ENCODE measurements at places on chromosomes 1 and 21.

- DNase-seq, result no peak
These were observed 70.7 kb downstream of the PRRX1 start for GRCh38 chr1:170734412-170735175.

- DNase-seq, result no peak
These were observed 4.4 kb downstream of the MAP3K21 start for GRCh38 chr1:233331676-233332519.

GRCh38 chr1:227002531-227003049 lies 62.5 kb downstream of the COQ8A start:
- DNase-seq, result no peak

DNA sequence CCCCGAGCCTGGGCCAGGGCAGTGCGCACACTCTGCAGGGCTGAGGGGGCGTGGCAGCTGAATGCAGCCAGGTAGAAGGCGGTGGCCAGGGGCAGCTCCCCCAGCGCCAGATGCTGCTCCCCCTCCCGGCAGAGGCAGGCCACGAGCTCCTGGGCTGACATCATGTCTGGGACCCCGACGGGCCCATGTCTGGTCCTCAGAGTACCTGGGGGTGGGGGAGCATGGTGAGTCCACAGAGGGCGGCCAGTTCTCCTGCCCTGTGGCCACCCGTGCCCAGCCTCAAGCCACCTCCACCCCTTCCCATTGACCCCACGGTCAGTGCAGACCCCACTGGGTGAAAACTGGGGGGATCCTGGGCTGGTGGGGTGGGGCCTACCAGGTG lies 838 bp downstream of the TTC34 start:
- no peak for DNase-seq

DNA sequence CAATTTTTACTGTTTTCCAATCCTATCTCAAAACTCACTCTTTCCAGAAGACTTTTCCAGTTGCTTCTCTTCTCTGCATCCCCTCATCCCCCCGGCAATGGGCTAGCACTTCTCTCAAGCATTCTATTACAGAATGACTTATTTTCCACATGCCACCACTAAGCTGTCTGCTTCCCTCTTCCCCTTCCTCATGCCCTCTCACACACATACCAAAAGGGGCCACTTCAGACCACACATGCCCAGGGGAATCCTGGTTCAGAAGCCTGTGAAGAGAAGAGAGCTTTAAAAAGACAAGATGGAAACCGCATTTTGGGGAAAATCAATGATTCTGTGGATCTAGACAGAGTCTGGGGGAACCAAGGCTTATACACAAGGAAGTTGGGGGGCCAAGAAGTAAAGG lies 8.4 kb upstream of the LORICRIN start:
- DNase-seq, result no peak

DNA sequence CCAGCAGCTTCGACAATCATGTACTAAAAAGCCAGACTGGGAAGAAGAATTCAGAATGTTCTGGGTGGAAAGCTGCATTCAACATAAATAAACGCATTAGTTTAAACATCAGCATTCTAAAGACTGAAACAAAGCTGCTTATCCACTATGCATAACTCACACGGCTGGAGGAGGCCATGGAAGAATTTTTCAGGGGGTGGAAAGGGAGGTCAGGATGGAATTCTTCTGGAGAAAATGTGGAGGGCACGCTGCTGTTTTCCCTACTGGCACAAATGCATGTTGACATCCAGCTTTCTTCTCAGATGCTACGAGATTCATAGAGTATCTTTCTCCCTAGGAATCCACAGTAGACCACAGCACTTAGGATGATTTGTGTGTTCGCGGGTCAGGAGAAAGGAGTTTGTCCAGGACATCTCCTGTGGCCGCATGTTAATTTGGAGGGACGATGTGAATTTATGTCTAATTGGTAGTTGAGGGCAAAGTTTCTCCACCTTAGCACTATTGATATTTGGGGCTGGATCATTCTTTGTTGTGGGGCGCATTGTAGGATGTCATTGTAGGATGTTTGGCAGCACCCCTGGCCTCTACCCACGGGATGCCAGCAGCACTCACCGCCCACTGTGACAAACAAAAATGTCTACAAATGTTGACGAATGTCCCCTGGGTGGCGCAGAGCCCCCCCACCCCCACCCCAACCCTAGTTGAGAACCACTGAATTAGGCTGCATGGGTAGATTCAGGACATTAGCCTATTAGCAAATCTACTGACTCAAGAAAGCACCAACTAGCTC lies 86.5 kb upstream of the KAZN start:
- no peak for DNase-seq

DNA sequence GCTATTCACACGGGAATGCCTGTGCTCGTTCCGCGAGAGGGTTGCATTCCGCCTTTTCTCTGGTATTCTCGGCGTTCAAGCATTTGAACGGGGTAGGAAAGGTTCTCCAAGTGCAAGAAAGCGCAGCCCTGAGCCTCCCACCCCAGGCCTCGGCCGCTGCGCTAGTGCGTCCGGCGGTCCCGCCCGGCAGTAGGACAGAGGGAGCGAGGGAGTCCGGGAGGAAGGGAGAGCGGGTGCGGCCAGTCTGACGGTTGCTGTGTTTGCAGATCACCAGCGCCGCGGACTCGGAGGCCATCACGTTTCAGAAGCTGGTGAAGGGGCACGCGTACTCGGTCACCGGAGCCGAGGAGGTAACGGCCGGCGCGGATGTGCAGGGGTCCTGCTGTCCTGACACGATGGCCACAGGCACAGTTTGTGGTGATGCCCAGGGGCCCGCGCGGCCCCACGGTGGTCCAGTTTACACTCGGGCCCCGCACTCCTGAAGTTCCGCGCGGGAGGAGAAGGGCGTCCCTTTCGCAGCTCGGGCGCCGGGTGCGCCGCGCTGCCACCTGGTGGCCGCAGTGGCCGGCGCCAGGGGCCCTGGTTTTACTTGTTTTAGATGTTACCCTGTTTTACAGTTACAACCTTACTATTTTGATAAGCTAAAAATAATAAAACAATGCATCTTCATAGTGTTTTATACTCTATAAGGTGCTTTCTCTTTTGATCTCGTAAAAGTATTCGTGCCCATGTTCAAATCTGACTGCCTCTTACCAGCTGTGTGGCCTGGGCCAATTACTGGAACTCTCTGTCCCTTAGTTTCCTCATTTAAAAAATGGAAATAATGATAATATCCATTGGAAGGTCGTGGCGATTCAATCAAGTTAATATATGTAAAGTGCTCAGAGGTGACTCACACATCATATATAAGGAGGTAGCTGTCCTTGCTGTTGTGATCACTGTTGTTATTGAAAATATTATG lies 36.7 kb downstream of the CAPN2 start:
- no peak for DNase-seq

DNA sequence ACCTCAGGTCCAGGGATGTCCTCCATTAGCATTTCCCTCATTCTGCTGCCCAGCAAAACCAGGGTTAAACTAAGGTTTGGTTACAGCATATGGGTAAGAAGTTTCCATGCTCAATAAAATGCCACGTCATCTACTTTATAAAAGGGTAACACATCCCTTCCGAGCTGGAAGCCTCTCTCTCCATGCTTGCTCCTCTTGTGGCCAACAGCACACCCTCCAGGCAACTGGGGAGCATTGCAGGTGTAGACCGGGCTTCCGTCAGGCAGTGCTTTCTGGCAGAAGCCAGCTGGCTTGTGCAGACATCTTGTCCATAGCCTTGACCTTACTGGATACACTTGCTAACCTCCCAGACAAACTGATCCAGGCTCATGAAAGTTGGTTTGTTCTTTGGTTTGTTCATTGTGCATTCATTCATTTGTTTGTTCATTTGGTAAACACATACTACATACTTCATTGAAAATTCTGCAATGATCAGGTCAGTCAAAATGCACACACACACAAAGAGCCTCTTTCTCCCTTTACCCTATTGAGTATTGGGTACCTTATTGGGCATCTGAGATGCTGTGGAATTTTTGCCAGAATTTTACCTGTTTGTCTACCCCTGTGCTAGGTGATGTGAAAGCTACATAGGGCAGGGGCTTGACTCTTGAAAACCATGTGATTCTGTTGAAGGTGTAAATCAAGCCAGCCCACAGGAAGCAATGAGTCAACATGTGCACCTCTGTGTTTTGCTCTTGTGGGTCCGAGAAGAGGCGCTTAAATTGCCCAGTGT lies 422.8 kb downstream of the CAMTA1 start:
- DNase-seq, result peak; percentile 65

GRCh38 chr21:44552136-44552535 lies 831 bp upstream of the KRTAP10-2 start:
- no peak for DNase-seq

GRCh38 chr1:94562519-94563260 lies 21.1 kb upstream of the F3 start:
- no peak for DNase-seq

GRCh38 chr1:182990413-182991144 lies 32.6 kb upstream of the LAMC1 start:
- no peak for DNase-seq

GRCh38 chr1:182337736-182338571 lies 53.6 kb downstream of the GLUL start:
- no peak for DNase-seq

DNA sequence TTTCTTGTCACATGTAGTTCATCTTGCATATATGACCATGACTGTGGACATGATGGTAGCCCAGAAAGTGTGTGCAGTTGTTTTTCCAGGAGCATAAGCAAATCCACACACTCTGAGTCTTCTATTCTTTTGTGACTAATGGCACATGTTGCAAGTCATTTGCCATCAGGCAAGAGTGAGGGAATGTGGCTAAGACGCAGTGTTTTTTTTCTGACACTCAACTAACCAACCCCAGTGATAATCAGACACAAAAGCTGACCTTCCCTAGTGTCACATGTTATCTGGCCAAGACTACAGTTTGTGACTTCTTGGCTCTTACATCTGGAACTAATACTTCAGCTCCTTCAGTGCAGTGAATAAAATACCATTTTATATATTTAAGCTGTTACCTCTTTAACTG lies 108.8 kb downstream of the ITSN1 start:
- no peak for DNase-seq

GRCh38 chr1:178543290-178543607 lies 30.3 kb downstream of the TEX35 start:
- DNase-seq, result no peak

DNA sequence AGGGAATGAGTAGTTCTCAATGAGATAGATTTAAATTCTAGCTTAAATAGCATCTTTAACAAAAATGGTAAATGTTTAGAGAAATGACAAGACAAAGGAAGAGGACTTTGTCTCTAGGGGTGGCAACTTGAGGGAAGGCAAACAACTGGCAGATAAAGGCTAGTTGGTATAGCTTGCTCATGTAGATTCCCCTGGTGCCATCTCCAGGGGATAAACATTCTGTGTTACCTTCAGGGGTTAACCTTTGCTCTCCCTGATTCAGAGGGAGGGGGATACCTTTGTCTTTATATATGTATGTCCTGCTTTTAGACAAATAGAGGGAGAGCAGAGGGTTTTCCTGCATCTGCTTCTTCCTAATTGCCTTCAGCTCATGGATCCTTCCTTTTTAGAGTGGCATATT lies 153.7 kb upstream of the L1TD1 start:
- DNase-seq, result no peak

DNA sequence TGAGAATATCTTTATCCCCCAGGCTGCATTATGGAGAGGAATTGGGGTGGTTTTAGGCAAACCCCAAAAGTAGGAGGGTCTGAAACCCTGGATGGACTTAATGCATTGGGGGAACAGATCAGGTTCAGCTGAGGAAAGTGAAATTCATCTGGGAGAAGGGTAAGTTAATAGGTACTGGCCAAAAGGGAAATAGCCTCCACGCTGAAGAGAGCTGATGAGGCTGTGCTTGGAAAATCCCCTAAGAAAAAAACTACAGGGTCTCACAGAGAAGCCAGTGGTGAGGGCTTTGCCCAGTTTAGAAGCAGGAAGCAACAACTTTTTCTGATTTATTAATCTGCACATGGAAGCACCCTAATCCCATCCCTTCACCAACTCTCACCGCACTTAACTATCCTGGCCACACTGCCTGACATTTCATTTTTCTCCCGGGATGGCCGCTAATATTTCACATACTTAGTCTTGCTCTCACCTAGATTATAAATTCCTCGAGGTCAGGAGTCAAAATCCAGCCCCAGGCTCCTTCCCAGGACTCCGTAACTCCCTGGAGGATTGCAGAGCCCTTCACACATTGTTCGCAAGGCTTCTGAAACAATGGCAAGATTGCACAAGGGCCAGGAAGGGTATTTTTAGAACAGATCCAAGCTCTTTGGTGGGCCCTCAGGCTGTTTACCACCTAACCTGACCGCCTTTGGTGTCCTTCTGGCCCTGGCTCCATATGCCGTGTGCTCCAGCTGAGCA lies 60.9 kb upstream of the TARBP1 start:
- no peak for DNase-seq

DNA sequence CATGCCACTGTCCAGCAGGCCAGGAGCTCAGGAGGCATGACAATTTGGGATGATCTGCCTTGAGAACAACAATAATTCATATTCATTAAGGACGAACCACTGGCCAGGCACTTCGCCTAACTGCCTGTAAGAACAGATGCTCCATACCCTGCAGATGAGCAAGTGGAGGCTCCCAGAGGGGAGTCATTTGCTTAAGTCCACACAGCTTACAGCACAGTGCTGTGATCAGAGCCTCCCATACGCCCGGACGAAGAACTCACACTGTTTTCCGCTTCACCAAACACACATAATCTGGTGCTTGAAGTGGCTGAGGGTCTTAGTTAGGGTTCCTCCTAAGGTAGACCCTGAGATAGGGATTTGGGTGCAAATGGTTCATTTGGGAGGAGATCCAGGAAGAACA lies 93.4 kb upstream of the KLHDC7A start:
- no peak for DNase-seq

DNA sequence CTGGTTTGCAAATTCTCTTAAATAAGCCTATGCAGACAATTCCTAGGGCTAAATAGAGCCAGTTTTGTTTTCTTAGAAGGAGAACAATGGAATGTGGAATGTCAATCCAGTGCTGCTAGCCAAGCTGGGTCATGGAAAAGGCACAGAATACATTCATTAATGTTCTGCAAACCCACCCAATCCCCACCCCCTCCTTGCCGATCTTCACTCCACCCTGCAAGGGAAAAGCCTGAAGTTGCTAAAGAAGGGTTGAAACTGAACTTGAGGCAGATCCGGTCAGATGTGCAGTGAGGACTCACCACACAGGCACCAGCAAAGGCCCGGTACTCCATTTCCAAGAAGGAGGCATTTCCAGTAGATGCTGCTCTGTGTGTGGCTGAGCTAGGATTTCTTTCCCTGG lies 179.6 kb downstream of the PLPP3 start:
- DNase-seq, result no peak

DNA sequence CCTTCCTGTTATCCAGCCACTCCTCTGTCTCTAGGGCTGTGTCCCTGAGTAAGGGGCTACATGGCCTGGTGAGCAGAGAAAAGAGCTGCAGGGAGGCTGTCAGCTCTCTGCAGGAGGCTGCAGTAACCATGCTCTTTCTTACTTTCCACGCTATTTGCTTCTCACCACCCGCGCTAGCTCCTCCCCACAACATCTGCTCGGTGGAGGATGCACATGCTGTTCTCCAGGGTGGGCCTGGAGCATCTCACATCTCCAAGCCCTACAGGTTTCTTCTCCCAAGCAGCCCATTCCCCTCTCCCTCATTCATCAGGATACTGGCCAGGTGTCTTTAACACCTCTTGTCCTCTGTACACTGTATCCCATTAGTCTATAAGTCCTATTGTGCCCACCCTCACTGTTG lies 103.8 kb downstream of the IER5 start:
- no peak for DNase-seq

All from NCI-H1105 treated with DMSO at 0.1 percent for 48 hours (cell line).